D721Med (cell line): ENCODE measurements at places on chromosomes 1 and 21.

DNA sequence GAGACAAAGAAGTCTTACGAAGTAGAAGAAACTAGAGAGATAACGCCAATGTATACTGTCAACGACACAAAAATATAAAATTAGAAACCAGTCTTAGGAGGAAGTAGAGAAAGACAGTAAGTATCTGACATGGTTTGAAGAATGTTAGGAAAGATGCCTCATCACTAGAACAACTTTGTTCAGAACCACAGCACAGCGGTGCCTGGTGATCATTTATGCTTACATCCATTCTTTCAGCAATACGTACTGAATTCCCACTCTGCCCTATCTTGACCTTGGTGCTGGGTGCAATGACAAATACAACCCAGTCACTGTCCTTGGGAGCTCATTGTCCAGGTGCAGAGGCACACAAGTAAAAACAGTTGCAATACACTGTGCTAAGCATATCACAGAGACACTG, 104.4 kb downstream of the TM2D1 start:
- no peak for DNase-seq

GRCh38 chr21:17295997-17296396, 216.8 kb upstream of the CXADR start:
- no peak for DNase-seq

GRCh38 chr1:153796786-153797659, 21.8 kb downstream of the SLC27A3 start:
- DNase-seq, result peak; percentile 98

DNA sequence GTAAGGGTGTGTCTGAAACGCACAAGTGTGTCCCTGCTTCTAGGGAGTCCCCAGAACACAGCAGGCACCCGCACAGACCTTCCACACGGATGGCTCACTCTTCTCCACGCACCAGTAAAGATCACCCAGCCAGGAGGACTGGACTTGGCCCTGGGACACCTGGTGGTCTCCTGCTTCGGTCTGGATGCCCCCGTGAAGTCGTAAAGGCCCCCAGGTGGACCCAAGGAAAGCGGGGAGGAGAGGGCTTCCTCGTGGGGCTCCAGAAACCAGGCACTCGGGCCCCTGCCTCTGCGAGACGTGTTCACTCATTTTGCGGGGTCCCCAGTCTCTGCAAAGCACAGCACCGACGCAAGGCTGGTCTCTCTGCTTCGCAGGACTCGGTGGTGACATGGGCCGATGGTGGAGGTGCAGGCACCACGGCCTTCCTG, 20.2 kb upstream of the COL6A2 start:
- no peak for DNase-seq

- DNase-seq, result no peak
Observed at GRCh38 chr1:54024358-54024757, 6.4 kb upstream of the LDLRAD1 start.

GRCh38 chr1:117093091-117093534, 28.4 kb downstream of the TRIM45 start:
- DNase-seq, result no peak

GRCh38 chr1:185398599-185398998, 81.6 kb upstream of the IVNS1ABP start:
- DNase-seq, result no peak

- no peak for DNase-seq
Observed at GRCh38 chr1:69104894-69105293, 462.8 kb upstream of the LRRC7 start.

DNA sequence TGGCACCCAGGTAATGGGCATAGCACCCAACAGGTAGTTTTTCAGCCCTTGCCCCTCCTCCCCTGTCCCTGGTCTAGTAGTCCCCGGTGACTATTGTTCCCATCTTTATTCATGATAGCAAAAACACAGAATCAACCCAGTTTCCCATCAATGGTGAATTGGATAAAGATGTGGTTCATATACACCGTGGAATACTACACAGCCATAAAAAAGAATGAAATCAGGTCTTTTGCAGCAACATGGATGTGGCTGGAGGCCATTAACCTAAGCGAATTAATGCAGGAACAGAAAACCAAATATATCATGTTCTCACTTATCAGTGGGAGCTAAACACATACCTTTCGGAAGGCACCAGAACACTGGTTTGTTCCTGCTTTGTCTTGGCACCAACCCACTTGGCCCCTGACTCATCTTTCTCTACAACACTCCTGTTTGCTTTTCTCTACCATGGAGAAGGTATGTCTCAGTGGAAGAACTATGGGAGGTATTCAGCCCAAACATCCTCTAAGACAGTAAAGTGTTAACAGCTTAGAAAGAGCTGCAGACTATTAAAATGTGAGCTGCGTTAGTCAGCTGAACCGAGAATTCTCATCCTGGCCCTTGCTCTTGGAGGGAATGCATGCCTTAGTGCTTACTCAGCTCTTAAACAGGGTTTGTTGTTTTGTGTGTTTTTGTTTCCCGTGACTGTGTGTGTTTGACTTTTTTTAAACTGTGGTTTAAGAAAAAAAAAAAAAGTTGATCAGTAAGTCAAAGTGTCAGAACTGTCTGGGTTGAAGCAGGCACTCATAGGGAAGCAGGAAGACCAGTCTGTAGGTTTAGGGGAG, 203.0 kb downstream of the TOMM20 start:
- no peak for DNase-seq

DNA sequence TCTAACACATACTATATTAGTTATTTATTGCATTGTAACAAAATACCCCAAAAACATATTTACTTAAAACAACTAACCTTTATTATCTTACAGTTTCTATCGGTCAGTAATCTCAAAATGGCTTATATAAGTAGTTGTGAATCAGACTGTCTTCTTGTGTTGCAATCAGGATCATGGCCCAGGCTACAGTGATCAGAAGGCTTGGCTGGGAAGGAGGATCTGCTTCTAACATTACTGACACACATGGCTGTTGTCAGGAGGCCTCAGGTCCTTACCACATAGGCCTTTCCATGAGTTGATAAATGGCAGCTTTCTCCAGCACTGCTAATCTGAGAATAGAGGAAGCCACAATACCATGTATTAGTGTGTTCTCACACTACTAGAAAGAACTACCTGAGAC, 33.7 kb downstream of the CFH start:
- no peak for DNase-seq

GRCh38 chr1:59332983-59333382, 36.1 kb downstream of the FGGY start:
- DNase-seq, result no peak

GRCh38 chr1:154006136-154006535, 15.6 kb downstream of the RPS27 start:
- DNase-seq, result no peak

DNA sequence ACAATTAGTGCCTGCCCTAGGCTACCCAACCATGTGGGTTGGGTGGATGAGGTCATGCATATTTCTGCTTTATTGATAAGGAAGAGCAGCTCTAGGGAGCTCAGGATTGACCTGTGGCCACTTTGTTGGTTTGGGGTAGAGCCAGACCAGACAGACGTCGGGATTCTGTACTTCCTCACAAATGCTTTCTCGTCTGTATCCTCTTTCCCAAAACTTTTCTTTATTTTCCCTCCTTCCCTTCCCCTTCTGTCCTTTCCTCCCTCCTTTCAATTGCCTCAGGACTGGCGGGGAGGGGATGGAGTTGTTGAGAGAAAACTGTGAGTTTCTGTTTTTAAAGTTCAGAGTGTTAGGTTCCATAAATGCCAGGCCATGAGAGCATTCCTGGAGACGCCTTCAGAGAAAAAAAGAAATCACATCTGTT, 68.0 kb downstream of the UCK2 start:
- no peak for DNase-seq

GRCh38 chr1:53947172-53947907, 1.2 kb downstream of the LRRC42 start:
- DNase-seq, result no peak

- no peak for DNase-seq
Observed at GRCh38 chr1:160797861-160798273, 1.9 kb downstream of the LY9 start.

DNA sequence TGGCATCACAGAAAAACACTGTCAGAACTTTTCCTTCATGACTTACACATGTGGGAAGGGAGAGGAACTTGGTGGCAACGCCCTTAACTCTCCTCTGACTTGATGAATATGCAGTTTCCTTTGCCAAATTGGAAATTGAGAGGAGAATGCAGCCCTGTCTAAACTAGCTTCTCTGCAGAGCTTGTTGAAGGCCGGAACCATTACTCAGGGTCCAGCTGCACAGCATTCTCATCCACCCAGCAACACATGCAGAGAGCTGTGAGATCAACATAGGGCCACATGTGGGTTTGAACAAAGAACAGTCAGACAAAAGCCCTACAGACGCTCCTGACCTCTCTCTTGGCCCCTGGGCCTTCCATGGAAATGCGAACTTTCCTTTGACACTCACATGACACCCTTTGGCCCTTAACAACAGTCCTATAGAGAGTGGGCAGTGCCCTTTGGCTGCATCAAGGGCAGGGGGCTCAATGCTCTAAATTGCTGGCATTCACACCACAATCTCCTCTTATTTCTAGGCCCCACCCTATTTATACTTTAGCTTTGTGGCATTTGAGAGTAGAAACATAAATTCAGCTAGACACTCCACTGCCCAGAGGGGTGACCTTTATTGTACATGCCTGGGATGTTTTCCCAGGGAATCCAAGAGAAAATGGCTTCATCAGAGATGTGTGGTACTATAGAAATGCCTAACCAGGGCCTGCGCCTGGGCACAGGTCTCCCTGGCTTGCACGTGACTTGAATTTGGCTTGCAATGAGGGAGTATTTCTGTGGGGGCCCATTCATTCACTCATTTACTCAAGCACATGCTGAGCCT, 64.4 kb downstream of the CDC7 start:
- no peak for DNase-seq

DNA sequence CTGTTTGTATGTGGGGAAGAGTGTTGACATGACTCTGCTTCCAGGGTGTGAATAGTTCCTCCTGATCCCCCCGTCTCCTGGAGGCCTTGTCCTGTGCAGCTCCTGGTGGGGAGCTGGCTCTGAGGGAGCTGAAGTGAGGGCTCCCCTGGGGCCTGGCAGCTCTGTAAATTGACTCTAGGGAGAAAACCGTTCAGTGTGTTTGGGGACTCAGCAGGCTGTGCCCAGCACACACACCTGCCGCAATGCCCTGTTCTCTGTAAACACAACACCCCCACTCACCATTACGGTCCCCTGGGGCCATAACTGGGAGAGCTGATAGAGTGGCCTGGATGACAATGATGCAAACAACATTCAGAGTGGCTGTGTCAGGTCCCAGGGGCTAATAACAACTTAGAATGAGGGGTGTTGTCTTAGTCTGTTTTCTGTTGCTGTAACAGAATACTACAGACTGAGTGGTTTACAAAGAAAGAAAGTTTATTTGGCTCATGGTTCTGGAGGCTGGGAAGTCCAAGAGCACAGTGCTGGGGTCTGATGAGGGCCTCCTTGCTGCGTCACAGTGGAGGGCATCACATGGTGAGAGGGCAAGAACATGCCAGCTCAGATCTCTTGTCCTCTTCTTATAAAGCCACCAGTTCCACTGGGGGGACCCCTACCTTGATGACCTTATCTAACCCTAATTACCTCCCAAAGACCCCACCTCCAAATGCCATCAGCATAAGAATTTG, 15.3 kb downstream of the ADORA1 start:
- no peak for DNase-seq

DNA sequence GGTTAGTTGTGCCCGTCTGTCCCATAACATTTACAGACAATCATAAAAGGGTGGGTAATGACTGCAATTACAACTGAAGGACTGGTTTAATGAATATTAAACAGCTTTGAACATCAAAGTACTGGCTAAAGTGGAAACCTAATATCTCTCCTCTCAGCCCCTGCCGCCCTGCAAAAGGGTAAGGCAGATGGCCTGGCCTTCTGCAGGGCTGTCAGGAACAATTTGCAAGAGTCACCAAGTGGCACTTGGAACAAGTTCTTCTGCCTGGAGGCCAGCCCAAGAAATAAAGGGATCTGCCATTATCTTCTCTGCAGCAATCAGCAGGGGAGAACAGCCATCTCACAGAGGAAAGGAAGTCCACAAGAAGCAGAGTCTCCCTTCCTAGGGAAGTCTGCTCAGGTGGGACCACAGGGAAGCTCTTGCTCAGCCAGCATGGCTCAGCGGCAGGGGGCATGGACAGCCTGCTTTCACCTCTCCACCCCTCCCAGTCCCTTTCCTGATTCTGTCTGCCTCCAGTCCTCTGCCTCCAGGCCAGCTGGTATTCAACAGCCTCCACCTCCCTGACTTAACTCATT, 96.1 kb downstream of the TRABD2B start:
- DNase-seq, result no peak

GRCh38 chr1:85058786-85059185, 10.5 kb upstream of the MCOLN3 start:
- no peak for DNase-seq

GRCh38 chr1:219713981-219714381, 101.1 kb upstream of the ZC3H11B start:
- no peak for DNase-seq

DNA sequence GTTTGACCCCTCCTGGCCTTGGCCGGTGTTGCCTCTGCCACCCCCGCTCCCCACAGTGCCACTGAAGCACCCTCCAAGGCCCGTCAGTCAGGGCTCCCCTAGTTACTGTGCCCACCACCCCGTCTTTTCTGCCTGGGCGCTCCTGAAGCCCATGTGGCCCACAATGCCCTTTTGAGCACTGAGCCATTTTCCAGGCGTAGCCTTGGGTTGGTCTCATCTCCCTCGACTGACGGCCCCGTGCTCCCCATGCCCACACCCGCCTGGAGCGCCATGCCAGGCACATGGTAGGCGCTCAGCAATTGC, 107.9 kb downstream of the WDR4 start:
- DNase-seq, result no peak

DNA sequence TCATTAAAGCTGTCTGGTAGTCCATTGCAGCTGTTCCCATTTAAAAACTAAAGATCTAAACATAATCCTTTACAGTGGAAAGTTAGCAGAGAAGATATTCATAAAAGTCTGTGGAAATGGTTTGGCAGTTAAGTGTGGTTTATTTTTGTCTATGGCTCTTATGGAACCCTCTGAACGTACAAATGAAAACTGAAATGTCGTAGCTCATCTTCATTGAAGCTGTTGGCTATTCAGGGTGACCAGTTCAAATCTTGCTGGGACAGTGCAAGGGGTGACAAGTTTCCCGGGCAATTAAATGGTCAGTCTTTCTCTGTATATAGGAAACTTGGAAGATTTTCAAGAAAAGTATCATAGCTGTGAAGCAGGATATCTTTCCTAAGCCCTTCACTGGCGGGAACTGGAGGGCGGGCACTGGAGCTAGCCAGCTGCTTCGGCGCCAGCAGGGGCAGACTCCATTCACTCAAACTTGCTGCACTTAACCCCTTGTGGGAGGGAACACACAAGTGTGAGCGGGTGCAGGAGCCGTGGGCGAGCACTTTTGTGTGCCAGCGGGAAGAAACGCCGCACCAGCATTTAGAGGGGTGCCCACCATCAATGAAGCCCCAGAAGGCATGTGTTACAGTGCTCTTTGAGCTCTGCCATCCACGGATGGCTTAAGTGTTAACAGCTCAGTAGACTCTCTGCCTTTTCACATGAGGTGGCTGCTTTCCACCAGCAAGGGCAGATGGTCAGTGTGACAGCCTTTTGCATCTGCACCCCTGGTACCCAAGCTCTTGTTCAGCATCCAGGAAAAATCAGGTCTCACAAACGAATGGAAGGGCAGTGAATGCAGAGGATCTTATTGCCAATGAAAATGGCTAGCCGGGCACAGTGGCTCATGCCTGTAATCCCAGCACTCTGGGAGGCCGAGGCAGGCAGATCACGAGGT, 232.1 kb upstream of the KAZN start:
- no peak for DNase-seq

- DNase-seq, result no peak
Observed at GRCh38 chr1:177927021-177927596, 42.7 kb downstream of the SEC16B start.
